Left cardiac atrium (tissue), 4 donors: ENCODE measurements at places on chromosomes 3 and 15.

DNA sequence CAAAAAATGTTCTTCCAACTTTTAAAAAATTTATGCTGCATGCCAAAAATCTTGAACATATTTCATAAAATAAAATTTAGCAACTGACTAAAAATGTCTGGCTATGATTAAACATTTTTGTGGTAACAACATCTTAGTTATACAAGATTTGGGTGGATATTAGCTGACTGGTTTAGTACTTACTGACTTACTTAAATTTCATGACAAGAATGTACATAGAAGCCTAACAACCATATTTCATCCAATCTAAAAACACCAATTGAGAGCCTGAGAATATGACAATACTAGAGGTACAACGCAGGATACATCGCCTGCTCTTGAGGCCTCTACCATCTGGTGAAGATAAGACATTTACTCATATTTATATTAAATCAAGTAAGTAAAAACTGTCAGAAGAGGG, 34.6 kb downstream of the GNB4 start:
- no peak for DNase-seq

- no peak for DNase-seq
Measured at GRCh38 chr3:102712896-102713295, 278.1 kb downstream of the ZPLD1 start.

GRCh38 chr15:69414701-69415167, 585 bp downstream of the KIF23 start:
- peak; percentile 36 for DNase-seq

DNA sequence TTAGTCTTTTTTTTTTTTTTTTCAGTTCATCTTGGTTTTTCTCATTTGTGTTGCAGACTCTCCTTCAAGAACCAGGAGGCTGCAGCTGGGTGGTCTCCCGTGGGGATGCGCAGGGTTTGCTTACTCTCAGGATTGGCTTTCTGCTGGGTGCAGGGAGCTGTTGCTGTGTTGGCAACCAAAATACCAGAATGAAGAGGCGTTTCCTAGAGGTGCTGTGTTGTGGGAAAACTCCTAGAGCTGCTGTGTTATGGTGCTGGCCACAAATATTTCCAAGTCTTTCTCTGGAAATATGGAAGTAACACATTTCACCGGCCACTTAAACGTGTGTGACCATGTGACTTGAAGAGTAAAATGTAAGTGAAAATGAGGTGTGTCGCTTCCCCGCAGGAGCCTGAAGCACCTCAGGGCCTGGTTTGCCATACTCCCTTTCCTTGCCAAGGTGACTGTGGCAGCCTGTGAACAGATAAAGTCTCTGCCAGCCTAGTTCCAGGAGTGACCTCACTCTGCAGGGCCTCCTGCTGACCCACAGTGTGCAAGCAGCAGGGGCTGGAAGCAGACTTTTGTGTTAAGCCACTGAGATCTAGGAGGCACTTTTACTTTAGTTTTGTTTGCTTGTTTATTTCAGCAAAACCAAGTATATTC, 258.9 kb downstream of the ADAMTS17 start:
- no peak for DNase-seq

- no peak for DNase-seq
Measured at GRCh38 chr15:50358845-50359244, 3.8 kb upstream of the GABPB1 start.

GRCh38 chr15:100334905-100335304, 6.9 kb downstream of the ADAMTS17 start:
- no peak for DNase-seq

DNA sequence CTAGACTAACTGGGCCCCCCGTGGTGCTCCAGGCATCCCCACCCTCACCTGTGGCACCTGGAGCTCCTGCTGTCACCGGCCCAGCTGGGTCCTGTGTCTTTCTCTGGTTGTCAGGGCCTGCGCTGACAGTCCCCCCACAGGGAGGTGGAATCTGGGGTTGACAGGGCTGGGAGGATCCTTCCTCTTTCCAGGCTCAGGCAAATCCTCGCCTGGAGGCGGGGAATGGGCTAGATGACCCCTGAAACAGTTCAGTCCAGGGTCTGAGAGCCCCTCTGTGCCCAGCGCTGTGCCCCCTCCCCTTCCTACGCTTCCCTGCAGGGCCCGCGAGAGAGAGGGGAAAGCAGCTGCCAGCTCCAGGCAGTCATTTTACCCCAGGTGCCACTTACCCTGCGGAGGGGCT, 50.1 kb upstream of the MCF2L2 start:
- no peak for DNase-seq

DNA sequence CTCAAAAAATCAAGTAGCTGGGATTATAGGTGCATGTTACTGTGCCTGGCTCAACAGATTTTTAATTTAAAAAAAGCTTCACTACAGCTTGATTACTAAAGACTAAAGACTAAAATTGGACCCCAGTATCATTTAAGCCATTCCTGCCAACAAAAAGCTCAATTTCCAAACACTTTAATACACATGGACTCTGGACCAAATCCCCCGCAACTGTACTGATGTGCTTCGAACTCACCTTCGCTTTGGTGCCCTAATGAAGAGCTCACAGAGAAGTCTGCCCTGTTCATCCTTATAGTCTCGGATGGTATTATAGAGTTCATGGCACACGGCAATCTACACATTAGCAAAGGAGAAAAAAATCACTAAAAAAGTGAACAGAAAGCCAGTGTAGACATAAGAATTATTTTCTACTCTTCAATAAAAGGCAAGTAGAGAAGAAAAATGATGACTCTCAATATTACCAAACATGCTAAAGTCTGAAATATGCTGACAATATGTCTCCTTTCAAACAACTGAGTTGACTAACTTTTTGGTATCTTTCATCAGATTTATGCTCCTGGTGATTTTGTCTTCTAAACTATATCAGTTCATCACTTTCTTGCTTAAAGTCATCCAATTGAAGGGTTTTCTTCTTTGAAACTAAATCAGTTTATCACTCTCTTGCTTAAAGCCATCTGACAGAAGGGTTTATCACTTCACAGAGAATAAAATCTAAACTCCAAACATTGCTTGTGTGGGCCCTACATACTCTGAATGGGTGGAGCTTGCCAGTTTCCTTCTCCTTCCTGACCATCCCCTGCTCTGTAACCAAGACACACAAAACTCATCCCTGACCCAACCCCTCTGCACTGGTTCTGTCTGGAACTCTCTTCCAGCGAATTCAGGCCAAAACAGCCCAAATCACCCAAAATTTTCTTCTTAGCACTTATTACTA, 7.2 kb downstream of the PBRM1 start:
- no peak for DNase-seq

DNA sequence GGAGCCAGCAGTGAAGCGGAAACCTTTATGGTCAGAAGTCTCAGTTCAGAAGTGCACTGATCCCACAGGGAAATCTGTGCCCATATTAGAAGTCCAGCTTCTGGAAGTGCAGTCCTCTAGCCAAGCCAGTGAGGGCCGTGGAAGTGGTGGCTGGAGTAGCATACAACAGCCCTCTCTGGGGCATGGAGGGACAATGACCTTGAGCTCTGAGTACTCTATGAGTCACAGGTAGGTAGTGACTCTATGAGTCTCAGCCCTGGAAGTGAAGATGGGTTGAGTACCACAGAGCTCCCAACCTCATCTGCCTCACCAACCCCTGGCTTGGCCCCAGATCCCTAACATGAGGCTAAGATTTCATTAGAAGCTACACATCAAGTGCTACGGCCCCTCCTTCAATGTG, 205.9 kb upstream of the PPP2R3A start:
- DNase-seq = no peak

DNA sequence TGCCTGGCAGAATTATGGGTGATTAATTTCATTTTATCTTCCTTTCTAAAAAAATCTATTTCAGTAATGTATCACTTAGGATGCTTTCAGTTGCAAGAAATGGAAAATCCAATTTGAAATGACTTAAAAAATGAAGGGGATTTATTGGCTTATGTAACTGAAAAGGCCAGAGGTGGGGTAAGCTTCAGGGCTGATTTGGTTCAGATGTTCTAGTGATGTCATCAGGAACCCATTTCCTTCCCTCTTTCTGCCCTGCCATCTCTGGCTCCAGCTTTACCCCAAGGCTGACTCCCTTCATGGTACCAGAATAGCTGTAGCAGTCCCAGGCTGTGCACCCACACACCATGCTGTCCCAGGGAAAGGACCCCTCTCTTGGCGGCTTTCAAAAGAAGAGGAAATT, 18.5 kb upstream of the REC114 start:
- DNase-seq = no peak

- no peak for DNase-seq
Measured at GRCh38 chr3:24155276-24155675, 210.2 kb downstream of the NR1D2 start.

DNA sequence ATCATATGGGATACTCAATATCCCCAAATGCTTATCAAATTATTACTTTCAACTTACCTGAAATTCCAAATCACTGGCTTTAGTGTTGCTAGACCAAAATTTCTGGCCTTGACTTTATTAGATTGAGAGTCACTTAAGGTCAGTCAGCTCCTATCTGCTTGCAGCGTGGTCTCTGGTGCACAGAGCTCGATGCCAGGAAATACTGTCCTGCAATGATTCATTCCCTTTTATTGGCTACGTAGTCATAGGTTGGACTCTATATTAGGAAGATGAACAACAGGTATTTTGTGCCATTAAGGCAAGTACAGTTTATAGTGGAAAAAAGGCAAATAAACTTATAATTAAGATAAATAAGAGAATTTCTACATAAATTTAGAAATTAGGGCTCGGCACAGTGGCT, 378.6 kb upstream of the MCTP2 start:
- DNase-seq = no peak

DNA sequence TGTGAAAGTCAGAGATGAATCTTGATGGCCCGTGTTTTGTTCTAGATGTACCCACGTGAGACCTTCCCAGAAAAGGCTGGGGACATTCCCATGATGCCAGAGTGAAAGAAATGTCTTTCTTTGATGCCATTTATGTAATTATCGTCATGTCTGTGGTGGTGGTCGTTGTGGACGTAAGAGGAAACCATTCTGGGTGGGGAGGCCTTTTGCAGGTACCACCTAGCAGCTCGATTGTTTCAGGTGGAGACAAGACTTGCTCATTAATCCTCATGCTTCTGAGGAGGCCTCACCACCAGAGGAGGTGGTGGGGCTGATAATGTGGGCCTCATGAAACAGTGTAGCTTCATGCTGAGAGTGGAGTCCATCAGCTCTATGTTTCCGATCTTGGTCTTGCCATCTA, 58.1 kb upstream of the USP3 start:
- no peak for DNase-seq

GRCh38 chr3:10366651-10367101, 45.8 kb upstream of the SEC13 start:
- DNase-seq = no peak

DNA sequence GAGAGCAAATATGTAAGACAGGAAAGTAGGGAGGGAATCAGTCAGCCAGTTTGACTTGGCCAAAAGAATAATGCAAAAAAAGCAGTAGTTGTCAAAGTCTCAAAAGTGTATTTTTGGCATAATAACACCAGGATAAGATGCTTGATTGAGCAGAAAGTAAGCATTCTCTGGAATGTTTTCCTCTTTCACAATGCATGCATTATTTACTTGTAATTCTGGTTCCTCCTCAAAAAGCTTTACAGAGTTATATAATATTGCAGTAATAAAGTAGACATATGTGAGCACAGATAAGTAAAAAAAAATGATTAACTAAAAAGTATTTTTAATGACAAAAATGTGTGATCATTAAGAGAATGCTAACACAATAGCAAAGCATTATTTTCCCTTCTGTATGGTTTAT, 285.9 kb upstream of the BCHE start:
- DNase-seq = no peak

DNA sequence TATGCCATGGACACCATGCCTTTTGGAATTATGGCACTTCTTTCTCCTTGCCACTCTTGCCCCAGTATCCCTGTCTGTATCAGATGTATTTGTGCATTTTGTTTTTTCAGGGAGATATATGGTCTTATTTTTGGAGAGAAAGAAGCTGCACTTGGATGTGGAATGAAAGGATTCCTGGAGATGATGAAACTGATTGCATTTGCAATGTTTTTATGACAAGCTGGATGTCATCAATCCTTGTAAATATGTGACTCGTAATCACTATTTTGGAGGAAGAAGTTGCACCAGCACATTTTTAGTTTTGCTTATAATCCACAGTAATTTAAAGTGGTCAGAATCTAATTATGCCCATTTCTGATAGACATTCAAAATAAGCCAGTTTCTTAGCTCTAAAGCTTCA, 165.0 kb downstream of the NR1D2 start:
- DNase-seq = no peak

GRCh38 chr3:160956785-160957184, 148.4 kb downstream of the B3GALNT1 start:
- DNase-seq = no peak

GRCh38 chr3:35422836-35423601, 216.3 kb upstream of the ARPP21 start:
- DNase-seq = no peak

GRCh38 chr15:50064673-50065072, 54.4 kb downstream of the ATP8B4 start:
- no peak for DNase-seq

DNA sequence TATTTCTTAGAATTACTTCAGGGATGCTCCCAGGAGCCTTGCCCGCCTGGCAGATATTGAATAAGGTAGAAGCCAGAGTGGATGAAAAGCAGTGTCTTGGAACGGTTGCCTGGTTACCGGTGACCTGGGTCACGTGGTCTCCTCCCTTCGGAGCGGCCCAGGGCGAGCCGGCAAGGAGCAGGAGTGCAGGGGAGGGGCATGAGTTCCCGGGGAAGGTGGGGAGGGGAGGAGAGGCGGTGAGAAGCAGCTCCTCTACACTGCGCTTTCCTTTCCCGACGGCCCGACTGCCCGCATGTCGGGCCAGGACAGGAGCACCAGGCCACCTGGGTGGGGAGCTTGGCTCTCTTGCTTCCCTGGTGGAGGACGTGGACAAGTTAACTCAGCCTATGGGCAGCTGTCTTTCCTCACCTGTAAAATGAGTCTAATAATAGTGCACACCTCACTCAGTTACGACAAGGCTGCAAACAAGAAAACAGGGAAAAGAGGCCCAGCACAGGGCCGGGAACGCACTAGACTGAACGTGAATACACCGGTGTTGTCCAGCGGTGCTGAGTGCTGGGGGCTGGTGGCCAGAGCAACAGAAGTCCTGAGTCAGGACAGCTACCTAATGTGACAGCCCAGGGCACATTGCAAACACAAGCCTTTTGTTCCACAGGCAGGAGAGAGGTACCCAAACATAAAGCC, 198.3 kb downstream of the ADAMTS9 start:
- DNase-seq = peak; percentile 26

DNA sequence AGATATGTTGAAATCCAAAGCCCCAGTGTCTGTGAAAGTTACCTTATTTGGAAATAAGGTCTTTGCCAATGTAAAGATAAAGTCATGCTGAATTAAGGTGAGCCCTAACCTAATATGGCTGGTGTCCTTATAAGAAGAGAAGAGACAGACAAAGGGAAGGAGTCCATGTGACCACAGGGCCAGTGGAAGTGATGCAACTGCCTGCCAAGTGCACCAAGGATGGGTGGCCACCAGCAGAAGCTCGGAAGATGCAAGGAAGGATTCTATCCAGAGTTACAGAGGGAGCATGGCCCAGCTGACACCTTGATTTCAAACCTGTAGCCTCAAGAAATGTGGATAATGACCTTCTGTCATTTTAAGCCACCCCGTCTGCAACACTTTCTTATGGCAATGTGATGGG, 35.3 kb upstream of the PGPEP1L start:
- no peak for DNase-seq

DNA sequence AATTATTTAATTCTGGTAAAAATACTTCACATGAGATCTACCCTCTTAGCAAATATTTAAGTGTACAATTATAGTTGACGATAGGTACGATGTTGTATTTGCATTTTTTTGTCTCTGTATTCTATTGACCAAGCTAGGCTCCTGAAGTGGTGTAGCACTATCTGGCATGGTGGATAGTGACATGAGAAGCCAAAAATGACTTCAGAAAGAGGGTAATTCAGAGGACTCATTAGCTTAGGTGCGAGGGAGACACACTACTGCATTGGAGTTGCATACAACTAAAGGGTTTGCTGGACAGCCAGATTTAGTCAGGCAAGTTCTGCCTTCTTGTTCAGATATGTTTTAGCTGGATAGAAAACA, 50.6 kb downstream of the KBTBD8 start:
- no peak for DNase-seq
